Omental fat pad (tissue), 4 donors: ENCODE measurements at places on chromosomes 1 and 21. TPM values are rescaled to one million over a fixed set of nuclear protein-coding genes. Genes with fewer than 3 reads are reported as not detected.

HES3 gene
- not detected for total RNA-seq

NTNG1 gene
- total RNA-seq, result 6.1 TPM

- no peak for DNase-seq
Measured at GRCh38 chr1:184014271-184014670, 23.3 kb downstream of the COLGALT2 start.

DNA sequence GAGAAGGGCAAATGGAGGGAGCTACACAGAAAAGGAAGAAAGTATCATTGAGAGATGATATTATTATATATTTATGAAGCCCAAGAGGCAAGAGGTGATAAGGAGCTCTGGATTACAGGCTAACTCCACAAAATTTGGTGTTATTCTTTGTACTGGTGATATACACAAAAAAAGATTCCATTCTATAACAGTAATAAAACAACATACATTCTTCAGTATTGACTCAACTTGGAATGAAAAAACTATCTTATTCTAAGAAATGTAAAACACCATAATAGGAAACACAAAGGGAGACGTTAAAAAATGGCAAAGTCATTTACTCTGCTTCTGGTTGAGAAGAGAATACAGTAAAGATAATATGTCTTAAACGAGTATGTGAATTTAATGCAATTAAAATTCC, 99.4 kb downstream of the TEX35 start:
- no peak for DNase-seq

DNA sequence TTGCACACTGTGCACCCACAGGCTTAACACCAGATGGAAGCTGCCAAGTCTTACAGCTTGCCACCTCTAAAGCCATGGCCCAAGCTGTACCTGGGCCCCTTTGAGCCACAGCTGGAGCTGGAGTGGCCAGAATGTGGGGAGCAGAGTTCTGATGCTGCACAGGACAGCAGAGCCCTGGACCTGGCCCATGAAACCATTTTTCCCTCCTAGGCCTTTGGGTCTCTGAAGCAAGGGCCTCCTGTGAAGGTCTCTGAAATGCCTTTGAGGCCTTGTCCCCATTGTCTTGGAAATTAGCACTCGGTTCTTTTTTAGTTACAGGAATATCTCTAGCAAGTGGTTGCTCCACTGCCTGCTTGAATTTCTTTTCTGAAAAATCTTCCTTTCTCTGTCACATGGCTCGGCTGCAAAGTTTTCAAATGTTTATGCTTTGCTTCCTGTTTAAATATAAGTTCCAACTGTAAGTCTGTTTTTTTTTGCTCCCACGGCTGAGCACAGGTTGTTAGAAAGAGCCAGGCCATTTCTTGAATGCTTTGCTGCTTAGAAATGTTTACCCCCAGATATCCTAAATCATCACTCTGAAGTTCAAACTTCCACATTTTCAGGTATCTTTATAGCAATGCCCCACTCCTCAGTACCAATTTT, 156.8 kb upstream of the GORAB start:
- no peak for DNase-seq

DNA sequence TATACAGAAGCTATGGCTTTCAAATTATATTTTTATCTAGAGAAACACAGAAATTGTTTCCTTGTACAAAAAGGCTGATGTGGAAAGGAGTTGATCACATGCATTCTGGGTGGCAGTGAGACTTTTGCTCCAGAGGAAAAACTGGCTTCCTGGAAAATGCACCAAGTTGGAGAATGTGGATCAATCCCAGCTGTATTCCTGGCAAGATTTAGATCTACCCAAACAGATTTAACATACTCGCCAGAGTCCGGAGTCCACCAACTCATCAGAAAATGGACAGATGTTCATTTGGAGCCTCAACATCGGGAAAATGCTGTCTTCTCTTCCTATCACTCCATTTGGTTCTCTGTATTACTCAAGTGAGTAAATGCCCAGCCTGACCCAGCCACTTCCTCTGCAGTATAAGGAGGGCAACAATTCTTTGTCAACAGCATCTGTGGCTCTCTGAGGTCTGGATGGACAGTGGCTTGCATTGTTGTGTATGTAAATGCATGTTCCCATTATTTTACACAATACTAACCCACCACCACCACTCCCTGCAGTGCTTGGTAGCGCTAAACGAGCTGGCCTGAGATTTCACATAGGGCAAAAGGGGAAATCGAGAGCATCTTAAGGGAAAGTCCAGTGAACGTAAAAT, 226.2 kb upstream of the IRF2BP2 start:
- no peak for DNase-seq
